ENCODE measurements at places on chromosomes 7 and 10.

DNA sequence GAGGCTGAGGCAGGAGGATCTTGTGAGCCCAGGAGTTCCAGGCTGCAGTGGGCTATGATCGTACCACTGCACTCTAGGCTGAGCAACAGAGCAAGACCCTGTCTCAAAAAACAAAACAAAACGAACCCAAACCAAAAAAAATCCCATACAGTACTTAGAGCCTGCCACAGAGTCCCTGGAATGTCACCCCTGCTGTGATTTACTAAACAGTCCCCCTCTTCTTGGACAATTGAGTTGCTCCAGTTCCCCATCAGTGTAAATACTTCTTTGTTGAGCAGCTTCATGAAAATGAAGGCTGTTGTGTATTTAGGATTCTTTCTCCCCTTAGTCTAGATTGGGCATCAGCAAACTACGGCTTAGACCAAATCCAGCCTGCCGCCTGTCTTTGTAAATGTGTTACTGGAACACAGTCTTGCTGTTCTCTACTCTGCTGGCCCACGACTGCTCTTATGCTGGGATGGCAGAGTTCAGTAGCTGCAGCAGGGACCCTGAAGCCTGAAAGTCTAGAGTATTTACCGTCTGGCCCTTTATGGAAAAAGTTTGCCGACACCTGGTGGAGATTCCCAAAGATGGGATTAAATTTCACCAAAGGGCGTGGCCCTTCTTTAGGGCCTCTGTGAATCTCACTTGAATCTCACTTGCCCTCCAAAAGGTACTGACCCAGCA, 57.8 kb downstream of the PALD1 start:
- H3K4me3 ChIP-seq: no peak overlapping the region
- no peaks in the 10 kb centered on the region for H3K27me3 ChIP-seq
- no peaks in the 10 kb centered on the region for H3K36me3 ChIP-seq
- H3K27ac ChIP-seq: no peak overlapping the region
- no peak for DNase-seq

- no peaks in the 10 kb centered on the region for H3K27me3 ChIP-seq
- H3K27ac ChIP-seq: no peak overlapping the region
- DNase-seq: no peak
- no peak overlapping the region for H3K4me3 ChIP-seq
- no peaks in the 10 kb centered on the region for H3K4me1 ChIP-seq
Measured at GRCh38 chr10:90328896-90329295, 528.9 kb downstream of the HTR7 start.

GRCh38 chr10:51066231-51066630, 8.1 kb upstream of the PRKG1 start:
- H3K4me1 ChIP-seq: no peaks in the 10 kb centered on the region
- H3K4me3 ChIP-seq: no peak overlapping the region
- H3K36me3 ChIP-seq: no peaks in the 10 kb centered on the region
- peaks cover 29% of the 10 kb centered on the region for H3K27me3 ChIP-seq

- H3K36me3 ChIP-seq: no peaks in the 10 kb centered on the region
- H3K27ac ChIP-seq: no peak within 1 kb of the TSS
- H3K27me3 ChIP-seq: no peaks in the 10 kb centered on the region
- DNase-seq: no peak
- H3K4me3 ChIP-seq: no peak within 1 kb of the TSS
Measured at GRCh38 chr7:142939226-142939910, at the start of gene LLCFC1. LLCFC1 (plus strand) TSS chr7:142939484; CDS start chr7:142939622, 138 bp downstream.

DNA sequence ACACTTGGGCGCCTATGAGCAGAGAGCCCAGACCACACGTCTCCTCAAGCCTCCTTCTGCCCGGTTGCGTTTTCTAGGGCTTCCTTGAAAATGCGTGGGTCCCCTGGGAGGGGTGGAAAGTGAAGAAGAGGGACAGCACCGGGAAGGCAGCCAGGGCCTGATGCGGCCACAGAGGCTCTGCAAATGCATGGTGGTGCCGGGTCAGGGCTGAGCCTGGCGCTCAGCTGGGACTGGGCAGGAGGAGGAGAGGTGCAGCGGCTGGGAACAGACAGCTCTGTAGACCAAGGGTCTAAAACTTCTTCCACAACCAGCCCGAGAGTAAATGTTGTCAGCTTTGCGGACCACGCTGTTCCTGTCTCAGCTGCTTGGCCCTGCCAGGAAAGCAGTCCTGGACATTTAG, 1.6 kb downstream of the DPYSL4 start:
- no peaks in the 10 kb centered on the region for H3K36me3 ChIP-seq
- H3K4me3 ChIP-seq: peak overlapping the region; percentile 65
- H3K4me1 ChIP-seq: peaks cover 10% of the 10 kb centered on the region
- no peak overlapping the region for H3K27ac ChIP-seq

DNA sequence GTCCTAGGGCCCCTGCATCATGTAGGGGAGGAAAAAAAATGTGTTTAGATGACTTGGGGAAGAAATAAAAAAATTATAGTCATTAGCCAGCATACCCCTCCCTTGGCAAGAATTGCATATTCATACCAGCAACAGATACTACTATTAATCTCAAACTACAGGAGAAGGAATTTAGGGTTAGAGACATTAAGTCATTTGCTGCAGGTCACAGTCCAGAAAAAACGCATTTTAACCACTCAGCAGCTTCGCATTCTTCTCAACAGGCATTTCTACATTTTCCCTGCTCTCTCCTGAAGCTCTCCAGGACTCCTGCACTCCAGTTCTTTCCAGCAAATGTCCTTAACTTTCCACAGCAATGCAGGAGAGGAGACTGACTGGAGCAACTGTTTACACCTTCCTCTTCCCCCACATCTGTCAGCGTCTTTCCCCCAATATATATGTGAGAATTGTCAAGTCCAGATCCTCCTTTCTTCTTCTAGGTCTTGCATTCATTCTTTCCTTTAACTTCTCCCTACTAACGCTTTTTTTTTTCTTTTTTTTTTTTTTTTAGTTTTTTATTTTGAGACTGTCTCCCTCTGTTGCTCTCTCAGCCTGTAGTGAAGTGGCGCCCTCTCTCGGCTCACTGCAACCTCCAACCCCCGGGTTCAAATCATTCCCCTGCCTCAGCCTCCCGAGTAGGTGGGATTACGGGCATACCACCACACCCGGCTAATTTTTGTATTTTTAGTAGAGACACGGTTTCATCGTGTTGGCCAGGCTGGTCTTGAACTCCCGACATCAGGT, 35.6 kb downstream of the PRPS1L1 start:
- no peak for DNase-seq
- no peaks in the 10 kb centered on the region for H3K36me3 ChIP-seq
- H3K27me3 ChIP-seq: no peaks in the 10 kb centered on the region
- H3K4me3 ChIP-seq: no peak overlapping the region
- H3K27ac ChIP-seq: no peak overlapping the region

- no peak overlapping the region for H3K27ac ChIP-seq
- peaks cover 10% of the 10 kb centered on the region for H3K4me1 ChIP-seq
- H3K36me3 ChIP-seq: no peaks in the 10 kb centered on the region
- H3K4me3 ChIP-seq: no peak overlapping the region
- H3K27me3 ChIP-seq: peaks cover 12% of the 10 kb centered on the region
Measured at GRCh38 chr10:695396-695795, 5.9 kb upstream of the DIP2C start.

- H3K27ac ChIP-seq: no peak overlapping the region
- DNase-seq: no peak
- no peaks in the 10 kb centered on the region for H3K36me3 ChIP-seq
- H3K4me1 ChIP-seq: no peaks in the 10 kb centered on the region
- H3K4me3 ChIP-seq: no peak overlapping the region
Measured at GRCh38 chr7:36036590-36036989, 116.5 kb upstream of the EEPD1 start.

DNA sequence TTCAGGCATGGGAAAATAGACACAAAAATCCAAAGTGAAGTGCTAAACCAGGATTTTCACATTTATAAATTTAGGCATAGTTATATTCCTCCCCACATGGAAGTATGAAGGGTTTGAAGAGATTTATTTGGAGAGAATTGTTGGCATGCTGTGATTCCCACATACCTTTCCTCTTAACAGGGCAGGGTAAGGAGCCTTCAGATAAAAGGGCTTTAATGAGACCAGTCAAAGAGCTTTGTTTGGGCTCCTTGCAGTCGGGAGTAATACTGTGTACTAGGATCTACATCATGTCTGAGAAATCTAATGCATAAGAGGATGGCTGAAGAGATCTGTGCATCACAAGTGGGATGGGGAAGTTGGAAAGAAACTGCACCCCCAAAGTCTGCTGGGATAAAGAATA, 140.8 kb upstream of the PTN start:
- H3K36me3 ChIP-seq: no peaks in the 10 kb centered on the region
- H3K27me3 ChIP-seq: no peaks in the 10 kb centered on the region
- no peaks in the 10 kb centered on the region for H3K4me1 ChIP-seq
- no peak for DNase-seq
- H3K27ac ChIP-seq: no peak overlapping the region
- H3K4me3 ChIP-seq: no peak overlapping the region

GRCh38 chr10:128481152-128481840, 355.1 kb upstream of the MKI67 start:
- H3K36me3 ChIP-seq: no peaks in the 10 kb centered on the region
- peaks cover 2% of the 10 kb centered on the region for H3K27me3 ChIP-seq
- H3K4me3 ChIP-seq: no peak overlapping the region
- H3K4me1 ChIP-seq: no peaks in the 10 kb centered on the region
- H3K27ac ChIP-seq: no peak overlapping the region

DNA sequence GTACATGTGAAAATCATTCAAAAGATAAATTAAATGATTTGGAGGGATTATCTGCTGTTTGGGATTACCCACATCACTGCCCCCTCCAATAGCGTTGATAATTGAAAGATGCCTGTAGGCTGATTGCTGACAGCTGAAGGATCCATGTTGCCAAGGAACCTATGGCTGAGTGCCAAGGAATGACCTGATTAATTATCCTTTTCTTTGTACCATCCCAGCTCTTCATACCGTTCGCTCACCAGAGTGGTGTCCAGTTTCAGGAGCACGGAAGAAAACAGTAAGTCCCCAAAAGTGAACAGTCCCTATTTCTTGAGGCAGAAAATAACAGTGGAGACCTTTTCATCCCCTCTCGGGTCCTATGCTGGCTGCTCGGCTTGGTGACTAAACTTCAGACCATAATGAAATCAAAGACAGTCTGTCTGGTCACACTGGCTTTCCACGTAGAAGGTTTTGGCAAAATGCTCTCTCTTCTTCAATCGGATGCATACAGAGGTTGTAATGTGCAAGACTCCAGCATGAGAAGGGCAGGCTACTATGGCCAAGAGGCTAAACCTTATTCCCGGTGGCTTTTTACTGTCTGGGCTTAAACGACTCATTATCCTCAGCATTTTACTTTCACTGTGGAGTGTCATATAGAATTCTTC, 108.8 kb downstream of the SPAG6 start:
- H3K27me3 ChIP-seq: no peaks in the 10 kb centered on the region
- no peak overlapping the region for H3K4me3 ChIP-seq
- DNase-seq: peak; percentile 57
- no peaks in the 10 kb centered on the region for H3K36me3 ChIP-seq
- no peak overlapping the region for H3K27ac ChIP-seq
- H3K4me1 ChIP-seq: no peaks in the 10 kb centered on the region

DNA sequence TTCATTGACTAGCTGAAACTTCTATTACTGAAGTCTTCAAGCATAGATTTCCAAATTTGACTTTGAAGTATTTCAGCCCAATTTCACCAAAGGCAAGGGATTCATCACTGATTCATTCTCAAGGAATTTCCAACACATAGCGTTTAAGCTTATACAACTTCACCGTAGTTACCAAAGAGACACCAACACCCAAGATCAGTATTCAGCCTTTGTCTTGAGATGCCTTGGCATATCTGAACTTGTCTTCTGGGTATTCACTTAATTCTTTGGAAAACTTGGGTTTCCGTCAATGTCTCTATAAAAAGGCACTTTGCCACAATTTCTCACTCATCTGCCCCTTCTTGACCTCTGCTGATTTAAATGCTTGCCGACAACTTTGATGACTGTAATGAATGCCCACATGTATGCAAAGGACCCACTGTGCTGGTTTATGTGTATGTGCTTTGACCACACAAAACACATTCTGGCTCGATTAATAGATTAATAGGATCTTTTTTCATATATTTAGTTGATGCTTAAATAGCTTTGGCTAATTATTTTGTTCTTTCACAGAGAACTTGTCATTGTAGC, 49.6 kb downstream of the TES start:
- H3K27me3 ChIP-seq: no peaks in the 10 kb centered on the region
- H3K4me1 ChIP-seq: peaks cover 42% of the 10 kb centered on the region
- peaks cover 33% of the 10 kb centered on the region for H3K36me3 ChIP-seq
- no peak overlapping the region for H3K4me3 ChIP-seq
- peak overlapping the region; percentile 79 for H3K27ac ChIP-seq
- DNase-seq: peak; percentile 66

- no peak for DNase-seq
- H3K4me1 ChIP-seq: peaks cover 27% of the 10 kb centered on the region
- no peak overlapping the region for H3K27ac ChIP-seq
- no peak overlapping the region for H3K4me3 ChIP-seq
Measured at GRCh38 chr10:19904202-19904661, 88.0 kb downstream of the PLXDC2 start.

DNA sequence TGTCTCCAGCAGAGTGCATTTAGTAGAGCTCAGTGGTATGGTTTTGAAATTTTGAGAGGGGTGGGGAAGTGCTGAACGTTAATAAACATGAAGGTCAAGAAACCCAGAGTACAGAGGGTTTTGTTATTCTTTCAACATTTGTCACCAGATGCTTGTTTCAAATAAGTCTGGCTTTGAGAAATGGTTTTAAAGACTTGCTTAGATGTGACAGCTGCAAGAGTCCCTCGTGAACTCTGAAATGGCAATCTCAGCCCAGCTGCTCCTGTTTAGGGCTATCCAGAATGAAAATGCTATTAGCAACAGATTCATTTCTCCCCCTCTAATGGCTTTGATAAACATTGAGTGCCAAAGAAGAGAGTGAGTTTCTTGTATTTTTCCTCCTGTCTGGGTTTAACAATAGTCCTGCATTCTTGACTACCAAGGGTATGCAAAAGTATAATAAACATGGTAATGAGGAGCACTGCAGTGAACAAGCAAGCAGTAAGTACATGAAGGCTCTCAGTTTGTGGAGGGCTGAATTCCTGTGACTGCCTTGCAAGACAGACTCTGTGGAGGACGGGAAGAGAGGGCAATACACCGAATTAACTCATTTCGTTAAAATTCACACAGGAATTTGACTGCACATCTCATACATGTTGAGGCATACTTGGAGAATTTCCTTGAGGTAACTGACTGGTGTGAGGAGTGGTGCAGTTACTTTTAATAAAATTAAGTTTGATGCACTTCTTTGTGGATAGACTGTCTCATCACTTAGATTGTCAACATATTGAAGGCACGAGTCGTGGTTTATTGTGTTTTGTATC, 490.9 kb downstream of the REEP3 start:
- no peaks in the 10 kb centered on the region for H3K36me3 ChIP-seq
- H3K4me1 ChIP-seq: no peaks in the 10 kb centered on the region
- H3K27ac ChIP-seq: no peak overlapping the region
- no peak overlapping the region for H3K4me3 ChIP-seq
- DNase-seq: no peak
- no peaks in the 10 kb centered on the region for H3K27me3 ChIP-seq
